ENCODE measurements at places on chromosomes 11 and 22.

GRCh38 chr11:92765082-92765840 lies 204.2 kb upstream of the MTNR1B start:
- no peak for DNase-seq

GRCh38 chr11:64864473-64865285 lies 13.7 kb downstream of the EHD1 start:
- no peak for DNase-seq

DNA sequence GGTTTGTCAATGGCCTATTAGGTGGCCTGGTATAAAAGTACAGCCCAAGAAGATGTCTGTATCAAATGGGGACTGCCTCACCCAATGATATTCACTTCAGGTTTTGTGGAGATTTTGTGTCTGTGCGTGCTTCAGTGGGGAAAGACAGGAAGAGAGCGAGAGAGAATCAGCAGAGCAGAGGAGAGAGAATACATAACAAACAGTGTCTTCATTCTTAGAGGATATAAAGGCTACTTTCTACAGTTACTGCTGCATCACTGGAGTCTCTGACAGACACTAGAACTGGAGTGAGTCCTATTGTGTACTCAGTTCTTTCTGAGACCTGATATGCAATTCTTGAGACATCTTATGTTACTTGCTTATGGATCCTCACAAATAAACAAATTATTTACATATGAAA lies 115.0 kb downstream of the CASP12 start:
- DNase-seq, result no peak

GRCh38 chr11:126781942-126782341 lies 218.6 kb downstream of the KIRREL3 start:
- no peak for DNase-seq

GRCh38 chr11:88384669-88385005 lies 47.1 kb upstream of the CTSC start:
- DNase-seq, result no peak

DNA sequence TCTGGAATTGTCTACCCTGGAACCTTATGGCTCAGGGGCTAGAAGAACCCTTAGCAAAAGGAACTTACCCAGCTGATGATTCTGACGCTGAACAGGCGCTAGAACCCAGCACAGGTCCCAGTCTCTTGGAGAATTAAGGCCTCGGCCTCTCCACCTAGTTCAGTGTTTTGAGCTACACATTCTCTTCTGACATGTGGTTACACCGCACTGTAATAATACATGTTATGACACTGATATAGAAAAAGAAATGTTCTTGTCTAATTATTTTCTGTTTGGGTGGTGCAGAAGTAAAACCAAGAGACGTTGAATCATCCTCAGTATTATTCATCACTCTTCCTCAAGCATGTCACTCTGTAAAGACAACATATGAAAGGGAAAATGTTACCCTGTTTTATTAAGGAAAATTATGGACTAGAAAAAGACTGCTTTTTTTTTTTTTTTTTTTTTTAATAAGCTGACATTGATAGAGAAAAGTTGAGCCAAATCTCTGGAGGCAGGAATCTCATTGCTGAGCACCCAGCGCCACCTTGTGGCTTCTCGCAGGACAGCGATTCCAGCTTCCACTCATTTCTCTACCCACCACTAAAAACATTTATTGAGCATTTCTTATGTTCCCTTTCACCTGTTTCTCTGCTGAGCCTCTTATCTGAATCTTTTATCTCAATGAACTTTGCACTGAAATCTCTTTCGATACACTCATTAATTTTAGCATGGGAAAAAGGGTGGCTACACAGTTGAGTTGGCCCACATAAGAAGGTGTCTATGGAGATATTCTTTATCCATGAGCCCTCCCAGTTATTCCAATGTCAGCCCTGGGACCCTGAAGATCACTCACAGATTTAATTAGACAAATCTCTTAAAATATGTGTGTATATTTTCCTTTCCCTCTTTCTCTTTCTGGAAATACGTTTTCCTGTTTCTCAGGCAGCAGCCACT lies 12.6 kb upstream of the APLNR start:
- peak; percentile 10 for DNase-seq

DNA sequence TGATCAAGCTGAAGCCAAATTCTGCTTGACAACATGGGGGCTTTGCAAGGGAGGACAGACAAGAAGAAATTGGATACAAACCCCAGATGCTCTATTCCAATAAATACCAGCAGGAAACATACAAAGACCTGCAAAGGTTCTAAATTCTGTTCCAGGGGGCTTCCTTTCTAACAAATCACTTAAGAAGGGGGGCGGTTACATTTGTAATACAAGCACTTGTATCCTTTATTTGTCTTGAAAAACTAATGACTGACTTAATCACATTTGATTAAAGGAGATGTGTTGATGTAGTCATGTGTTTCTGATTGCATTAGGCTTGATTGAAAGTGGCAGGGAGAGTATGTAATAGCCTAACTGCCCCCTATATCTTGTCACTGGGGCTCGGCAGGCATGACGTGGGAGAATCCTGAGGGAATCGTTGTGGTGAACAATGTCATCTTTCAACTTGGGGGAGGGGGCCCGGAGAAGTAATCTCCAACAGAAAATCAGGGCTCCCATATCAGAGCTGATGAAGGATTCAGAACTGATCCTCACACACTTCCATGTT lies 361.7 kb downstream of the INSC start:
- DNase-seq, result no peak

DNA sequence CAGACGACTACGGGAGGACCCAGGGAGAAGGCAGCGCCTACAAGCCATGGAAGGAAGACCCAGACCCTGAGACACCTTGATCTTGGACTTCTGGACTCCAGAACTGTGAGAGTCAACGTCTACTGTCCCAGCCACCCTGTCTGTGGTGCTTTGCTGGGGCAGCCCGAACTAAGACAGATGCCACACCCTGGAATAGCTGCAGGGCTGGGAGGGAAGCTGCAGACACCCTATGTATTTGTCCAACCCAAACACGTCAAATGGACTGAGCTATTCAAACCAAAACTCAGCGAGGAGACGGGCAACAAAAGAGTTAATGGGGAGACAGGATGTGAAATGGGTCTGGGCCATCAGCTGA lies 169.3 kb downstream of the CTTN start:
- no peak for DNase-seq

- DNase-seq, result no peak
Observed at GRCh38 chr11:119343726-119344125, 2.8 kb downstream of the MFRP start.

GRCh38 chr22:24695060-24695459 lies 79.5 kb downstream of the PIWIL3 start:
- DNase-seq, result no peak

- no peak for DNase-seq
Observed at GRCh38 chr11:58576887-58577471, 1.3 kb upstream of the LPXN start.

DNA sequence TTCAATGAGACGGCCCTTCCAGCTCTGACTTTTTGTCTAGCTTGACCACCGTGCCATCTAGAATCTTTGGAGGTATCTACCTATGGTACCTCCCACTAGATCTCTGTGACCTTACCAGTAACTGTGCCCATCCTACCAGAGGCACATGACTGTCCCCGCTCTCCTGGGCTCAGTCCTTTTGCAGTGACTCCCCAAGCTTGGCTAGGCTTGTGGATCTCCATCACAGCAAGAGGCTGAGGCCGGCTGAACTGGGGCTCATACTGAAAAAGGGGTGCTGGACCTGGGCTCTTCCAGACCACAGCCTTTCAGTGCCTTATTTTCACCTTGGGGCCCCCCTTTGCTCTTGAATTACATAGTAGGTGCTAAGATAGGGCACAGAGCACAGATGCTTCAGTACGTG lies 27.3 kb downstream of the RELT start:
- DNase-seq, result no peak

GRCh38 chr22:50445071-50445879 lies 29.6 kb downstream of the SBF1 start:
- DNase-seq, result peak; percentile 13

DNA sequence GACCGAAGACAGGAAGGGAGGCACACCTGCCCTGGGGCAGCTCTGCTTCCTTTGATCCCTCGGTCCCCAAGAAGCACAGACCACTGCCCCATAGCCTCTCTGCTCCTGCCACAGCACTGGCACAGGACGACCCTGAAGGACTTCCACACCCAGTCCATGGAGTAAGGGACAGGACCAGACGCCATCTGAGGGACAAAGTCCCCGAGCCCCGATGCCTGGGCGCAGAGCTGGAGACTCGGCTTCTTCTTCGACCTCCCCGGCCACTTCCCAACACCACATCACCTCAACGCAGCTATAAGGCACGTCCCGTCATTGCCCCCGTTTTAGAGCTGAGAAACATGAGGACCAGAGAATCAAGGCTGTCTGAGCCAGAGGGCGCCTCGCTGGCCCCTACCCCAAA lies 310.5 kb downstream of the BRD1 start:
- DNase-seq, result no peak

DNA sequence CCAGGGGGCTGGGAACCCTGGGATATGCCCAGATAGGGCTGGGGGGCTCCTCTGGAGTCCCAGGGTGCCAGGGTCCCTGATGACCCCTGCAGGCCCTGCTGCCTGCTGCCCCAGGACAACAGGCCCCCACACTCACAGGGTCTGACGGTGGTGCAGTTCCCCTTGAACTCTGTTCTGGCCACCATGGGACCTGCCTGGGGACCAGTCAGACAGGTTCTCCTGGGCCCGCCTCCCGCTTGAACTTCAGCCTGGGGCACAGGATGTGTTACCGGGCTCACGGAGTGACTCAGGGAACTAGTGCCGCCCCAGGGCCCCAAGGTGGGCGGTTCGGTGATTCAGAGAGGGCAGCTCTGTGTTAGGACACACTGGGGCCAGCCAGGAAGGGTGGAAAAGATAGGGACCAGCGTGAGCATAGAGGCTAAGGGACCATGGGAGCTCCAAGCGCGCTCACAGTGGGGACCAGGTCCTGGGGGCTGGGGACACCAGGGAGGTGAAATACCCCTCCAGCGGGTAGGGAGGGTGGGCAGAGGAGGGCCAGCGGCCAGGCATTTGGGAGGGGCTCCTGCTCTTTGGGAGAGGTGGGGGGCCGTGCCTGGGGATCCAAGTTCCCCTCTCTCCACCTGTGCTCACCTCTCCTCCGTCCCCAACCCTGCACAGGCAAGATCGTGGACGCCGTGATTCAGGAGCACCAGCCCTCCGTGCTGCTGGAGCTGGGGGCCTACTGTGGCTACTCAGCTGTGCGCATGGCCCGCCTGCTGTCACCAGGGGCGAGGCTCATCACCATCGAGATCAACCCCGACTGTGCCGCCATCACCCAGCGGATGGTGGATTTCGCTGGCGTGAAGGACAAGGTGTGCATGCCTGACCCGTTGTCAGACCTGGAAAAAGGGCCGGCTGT lies 21.5 kb upstream of the TXNRD2 start:
- no peak for DNase-seq

DNA sequence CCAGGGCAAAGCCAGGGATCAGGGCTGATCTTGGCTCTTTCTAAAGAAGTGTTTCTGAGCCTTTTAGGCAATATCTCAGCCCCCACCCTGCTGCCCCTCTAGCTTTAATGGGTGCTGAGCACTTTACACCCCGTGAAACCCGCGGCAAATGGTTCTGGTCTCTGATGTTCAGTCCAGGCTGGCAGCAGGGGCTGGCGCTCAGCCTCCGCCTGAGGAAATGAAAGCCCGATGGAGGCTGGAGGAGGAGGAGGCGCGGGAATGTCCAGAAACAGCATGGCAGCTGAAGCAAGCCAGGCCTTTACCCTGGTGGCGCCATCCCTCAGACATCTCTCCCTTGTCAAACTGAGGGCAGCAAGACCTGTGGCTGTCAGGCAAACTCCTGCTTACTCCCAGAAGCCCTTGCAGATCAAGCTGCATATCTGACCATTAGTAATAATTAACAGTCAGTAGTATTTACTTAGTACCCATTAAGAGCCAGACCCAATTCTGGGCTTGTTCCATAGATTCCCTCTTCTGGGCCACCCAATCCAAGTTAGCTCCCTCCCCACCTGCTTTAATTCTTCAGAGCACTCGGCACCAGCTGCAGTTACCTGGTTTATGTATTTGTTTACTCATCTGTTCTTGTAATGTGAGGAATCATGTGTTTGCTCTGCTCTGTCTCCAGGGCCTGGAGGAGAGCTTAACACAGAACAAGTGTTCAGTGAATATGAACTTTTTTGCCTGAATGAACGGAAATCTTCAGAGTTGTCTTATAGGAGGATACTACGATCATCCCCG lies 15.0 kb upstream of the ALX4 start:
- DNase-seq, result no peak

GRCh38 chr11:61163714-61164605 lies 2.7 kb upstream of the VPS37C start:
- DNase-seq, result no peak

DNA sequence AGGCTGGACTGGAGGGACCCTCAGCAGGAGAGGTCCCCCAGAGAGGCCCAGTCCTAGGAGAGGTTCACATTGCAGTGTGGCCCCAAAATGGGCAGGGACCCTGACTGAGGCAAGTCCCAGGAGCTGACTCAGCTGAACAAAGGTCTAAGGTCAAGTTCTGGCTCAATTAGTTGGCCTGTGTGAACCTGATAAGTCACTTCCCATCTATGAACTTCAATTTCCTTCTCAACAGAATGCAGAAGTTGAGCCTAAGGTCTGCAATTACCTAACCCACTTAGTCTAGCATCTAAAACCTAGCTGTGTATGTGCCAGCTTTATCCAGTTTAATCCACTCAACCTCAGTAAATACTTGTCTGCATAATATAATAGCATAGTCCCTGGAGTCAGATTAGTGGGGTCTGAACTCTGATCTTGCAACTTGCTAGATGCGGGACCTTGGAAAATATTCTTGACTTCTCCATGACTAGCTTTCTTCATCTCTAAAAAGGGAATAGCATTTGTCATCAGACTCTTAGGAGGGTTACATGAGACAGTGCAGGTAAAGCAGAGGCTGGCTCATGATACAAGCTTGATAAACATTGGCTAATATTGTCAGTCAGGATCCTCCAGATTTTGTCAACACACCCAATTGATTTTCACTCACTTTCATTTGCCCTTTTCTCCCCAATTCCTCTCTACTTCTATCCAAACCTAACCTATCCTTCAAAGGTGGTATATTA lies 465.5 kb downstream of the INSC start:
- no peak for DNase-seq

GRCh38 chr22:46465793-46466192 lies 71.6 kb downstream of the CELSR1 start:
- DNase-seq, result no peak

DNA sequence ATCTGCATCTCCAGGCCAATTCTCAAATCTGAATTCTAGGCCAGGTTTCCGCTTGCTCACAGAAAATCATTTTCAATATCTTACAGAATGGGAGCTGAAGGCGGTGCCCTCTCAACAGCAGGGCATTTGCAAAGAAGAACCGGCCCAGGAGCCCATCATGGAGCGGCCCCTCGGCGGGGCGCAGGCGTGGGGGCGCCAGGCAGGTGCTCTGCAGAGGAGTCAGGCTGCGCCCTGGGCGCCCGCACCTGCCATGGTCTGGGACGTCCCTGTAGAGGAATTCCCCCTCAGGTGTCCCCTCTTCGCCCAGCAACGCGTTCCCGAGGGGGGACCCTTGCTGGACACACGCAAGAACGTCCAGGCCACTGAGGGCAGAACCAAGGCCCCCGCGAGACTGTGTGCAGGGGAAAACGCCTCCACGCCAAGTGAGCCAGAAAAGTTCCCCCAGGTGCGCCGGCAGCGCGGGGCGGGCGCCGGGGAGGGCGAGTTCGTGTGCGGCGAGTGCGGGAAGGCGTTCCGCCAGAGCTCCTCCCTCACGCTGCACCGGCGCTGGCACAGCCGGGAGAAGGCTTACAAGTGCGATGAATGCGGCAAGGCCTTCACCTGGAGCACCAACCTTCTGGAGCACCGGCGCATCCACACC lies 11.5 kb downstream of the ZNF74 start:
- DNase-seq, result no peak
